ENCODE measurements at places on chromosomes 11 and 22. TPM values are rescaled to one million over a fixed set of nuclear protein-coding genes. Genes with fewer than 3 reads are reported as not detected.

The TREH gene
- total RNA-seq = not detected

DNA sequence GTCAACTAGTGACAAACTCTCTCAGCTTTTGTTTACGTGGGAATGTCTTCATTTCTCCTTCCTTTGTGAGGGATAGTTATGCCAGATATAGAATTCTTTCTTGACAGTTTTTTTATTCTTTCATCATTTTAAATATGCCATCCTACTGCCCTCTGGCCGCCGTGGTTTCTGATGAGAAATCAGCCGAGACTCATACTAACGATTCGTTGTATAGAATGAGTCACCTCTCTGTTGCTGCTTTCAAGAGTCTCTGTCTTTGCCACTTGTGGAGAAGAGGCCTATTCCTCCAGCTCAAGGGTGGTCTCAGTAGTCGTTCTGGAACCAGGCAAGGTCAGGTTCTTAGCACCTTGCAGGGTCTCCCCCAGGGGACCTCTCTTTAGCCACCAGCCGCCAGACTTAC lies 8.0 kb downstream of the MYO7A start:
- DNase-seq = no peak

The CTSW gene
- 0.35 TPM for total RNA-seq

The RPS6KB2 gene
- 51.7 TPM for total RNA-seq

DNA sequence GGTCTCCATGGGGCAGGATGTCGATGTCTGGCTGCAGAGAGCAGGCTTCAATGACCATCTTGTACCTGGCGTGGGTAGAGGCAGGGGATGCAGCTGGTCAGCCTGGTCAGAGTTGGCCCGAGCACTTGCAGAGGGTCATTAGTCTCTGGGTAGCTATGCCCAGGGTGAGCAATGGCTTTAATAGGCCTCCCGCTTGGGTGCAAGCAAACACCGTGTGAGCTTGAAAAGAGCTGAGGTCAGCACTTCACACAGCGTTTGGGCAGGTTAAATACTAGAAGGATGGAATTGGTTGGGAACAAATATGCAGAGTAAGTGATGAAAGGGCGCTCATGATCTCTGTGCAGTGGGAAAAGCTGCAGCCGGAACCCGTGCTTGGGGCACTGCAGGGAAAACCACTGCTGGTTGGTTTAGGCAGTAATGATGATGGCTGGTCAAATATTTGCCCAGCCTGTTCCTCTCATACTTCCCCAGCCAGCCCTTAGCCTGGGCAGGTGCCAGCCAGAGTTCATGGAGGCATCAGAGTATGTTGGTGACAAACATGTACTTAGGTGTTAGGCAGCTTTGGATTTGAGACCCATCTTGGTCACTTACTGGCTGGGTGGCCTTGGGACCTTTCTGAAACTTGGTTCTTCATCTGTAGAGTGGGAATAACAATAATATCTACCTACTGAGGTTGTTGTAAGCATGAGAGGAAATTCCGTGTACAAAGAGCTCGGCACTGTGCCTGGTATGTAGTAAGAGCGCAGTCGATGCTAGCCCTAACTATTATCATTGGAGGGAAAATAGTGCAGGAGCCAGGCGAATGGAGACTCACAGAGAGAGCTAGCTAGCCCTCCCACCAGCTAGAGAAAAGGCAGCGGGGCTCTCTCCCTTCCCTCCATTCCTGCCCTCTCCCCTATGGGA lies 25.2 kb upstream of the KCNJ11 start:
- no peak for DNase-seq

GRCh38 chr22:35301372-35301874 lies 1.7 kb downstream of the TOM1 start:
- peak; percentile 91 for DNase-seq

- DNase-seq = no peak
Observed at GRCh38 chr22:31773416-31773815, 19.6 kb downstream of the DEPDC5 start.

DNA sequence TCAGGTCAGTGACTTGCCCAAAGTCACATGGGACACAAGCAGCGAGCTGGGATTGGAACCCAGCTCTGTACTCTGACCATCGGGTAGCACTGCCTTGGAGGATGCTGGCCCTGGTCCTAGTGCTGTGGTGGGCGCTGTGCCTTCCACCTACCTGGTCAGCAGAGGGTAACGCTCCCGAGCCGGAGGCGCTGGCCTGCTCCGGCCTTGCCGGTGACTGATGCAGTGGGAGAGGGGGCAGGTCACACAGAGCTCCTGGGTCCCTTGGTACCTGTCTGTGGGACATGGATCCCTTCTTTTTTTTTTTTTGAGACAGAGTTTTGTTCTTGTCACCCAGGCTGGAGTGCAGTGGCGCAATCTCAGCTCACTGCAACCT lies 43.0 kb downstream of the CACNA1I start:
- no peak for DNase-seq

GRCh38 chr11:12832480-12833224 lies 158.4 kb downstream of the TEAD1 start:
- DNase-seq = peak; percentile 57

The TTLL1 gene
- 18.2 TPM for total RNA-seq

DNA sequence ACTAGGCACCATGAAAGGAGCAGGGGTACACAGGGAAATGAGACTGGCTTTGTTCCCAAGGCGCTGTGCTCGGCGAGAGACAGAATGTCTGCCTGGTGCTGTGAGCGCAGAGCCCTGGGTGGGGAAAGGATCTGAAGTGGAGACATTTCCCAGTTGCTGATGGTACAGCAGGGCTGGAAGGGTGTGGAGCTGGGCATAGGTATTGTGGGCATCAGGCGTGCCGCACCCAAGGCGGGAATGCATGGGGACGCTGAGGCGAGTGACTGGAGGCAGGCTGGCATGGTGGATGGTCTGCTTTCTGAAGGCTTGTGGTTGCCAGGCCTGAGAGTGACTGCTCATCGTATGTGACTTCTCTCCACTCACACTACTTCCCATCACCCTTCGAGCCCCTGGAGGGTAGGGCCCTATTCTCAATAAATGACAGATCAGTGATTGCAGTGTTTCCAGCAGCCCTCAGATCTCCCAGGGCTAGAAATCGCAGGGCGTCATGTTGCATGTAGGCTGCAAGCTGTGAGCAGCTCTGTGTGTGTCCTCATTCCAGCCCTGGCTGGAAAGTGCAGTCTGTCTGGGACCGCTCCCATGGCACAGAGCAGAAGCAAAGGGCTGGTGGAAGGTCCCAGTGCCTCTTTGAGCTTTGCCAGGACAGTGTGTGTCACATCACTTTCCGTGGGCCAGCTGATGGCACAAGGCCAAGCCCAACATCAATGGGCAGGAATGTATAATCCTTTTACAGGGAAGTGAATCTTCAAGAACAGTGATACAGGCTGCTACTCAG lies 67.7 kb downstream of the TBC1D22A start:
- DNase-seq = peak; percentile 27

Data from renal cortical epithelial cell (primary cell).